ENCODE measurements at places on chromosomes 4 and X. TPM values are rescaled to one million over a fixed set of nuclear protein-coding genes. Genes with fewer than 3 reads are reported as not detected.
A peak's percentile ranks its signal among the peaks of the same experiment; 100 is the strongest.

The MAGEA8 gene
- not detected for total RNA-seq

The CDX4 gene
- not detected for total RNA-seq

The TLL1 gene
- total RNA-seq = 9.6 TPM

DNA sequence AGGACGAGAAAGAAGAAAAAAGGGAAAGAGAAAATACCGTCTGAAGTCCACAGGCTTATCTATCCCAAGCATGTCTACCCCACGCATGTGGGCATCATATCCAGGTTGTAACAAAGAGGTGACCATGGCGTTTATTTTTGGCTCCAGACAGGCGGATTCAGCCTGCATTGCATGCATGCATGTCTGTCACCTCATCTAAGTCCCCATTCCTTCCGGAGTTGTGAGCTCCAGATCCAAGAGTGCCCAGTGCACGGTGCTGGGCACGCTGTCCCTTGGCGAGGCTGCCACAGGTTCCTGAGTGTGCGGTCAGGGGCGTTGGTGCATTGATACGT is 905 bp upstream of the GALNTL6 start:
- H3K27me3 ChIP-seq = peaks cover 30% of the 10 kb centered on the region
- H3K36me3 ChIP-seq = no peaks in the 10 kb centered on the region
- H3K4me3 ChIP-seq = no peak overlapping the region
- DNase-seq = no peak
- H3K27ac ChIP-seq = no peak overlapping the region
- H3K4me1 ChIP-seq = peaks cover 2% of the 10 kb centered on the region

GRCh38 chr4:155591738-155592143 is 74.9 kb upstream of the GUCY1A1 start:
- no peak overlapping the region for H3K27ac ChIP-seq
- no peaks in the 10 kb centered on the region for H3K4me1 ChIP-seq
- no peak for DNase-seq
- no peaks in the 10 kb centered on the region for H3K27me3 ChIP-seq
- H3K36me3 ChIP-seq = no peaks in the 10 kb centered on the region

GRCh38 chrX:108064613-108065012 is 19.7 kb downstream of the VSIG1 start:
- DNase-seq = no peak
- H3K4me3 ChIP-seq = no peak overlapping the region
- no peaks in the 10 kb centered on the region for H3K4me1 ChIP-seq
- no peaks in the 10 kb centered on the region for H3K27me3 ChIP-seq
- H3K27ac ChIP-seq = no peak overlapping the region
- H3K36me3 ChIP-seq = no peaks in the 10 kb centered on the region

DNA sequence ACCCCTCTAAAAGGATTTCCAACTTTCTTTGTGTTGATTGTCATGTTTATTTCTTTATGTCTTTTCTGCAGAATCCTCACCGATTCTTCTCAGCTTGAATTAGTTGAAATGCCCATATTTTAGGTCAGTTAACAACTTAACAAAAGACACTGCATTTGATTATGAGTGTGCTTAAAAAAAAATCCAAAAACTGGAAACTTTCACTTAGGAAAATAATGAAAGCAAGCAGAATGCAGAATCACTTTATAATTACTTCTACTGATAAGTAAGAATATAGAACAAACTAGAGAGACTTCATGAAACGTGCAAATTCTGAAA is 111.0 kb upstream of the PTPN13 start:
- no peaks in the 10 kb centered on the region for H3K36me3 ChIP-seq
- DNase-seq = no peak
- no peak overlapping the region for H3K27ac ChIP-seq
- no peaks in the 10 kb centered on the region for H3K27me3 ChIP-seq

DNA sequence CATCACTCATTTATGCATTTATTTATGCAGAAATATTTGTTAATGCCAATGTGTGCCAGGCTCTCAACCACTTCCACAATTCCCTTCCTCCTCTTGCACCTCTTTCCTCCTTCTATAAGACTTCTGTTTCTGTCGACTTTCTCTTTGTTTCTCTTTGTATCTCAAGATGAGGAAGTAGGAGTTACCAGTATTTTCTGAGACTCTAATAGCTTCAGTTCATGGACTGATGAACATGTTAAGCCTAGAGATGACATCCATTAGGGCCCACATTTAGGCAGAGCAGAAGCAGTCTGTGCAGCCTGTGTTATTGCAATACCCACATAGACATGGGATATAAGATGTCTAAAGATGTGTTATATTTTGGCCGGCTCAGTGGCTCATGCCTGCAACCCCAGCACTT is 241.8 kb upstream of the SMIM31 start:
- DNase-seq = no peak
- no peaks in the 10 kb centered on the region for H3K36me3 ChIP-seq

DNA sequence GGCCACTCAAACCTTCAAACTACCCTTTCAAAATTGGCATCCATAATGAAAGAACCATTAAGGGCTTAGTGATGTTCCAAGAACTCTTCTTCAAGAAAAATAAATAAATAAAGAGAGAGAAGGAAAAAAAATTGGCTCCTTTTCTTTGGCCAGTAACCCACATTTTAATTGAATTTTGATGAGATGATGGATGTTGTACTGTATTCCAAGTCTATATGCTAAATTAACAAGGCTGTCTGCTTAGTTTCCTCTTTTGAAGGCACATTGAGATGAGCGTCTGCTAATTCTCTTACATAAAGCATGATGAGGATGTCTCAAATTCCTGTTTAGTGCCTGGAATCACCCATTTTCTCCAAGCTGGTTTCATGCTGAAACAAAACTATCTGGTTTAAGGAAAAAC is 33.4 kb downstream of the PHOX2B start:
- H3K4me3 ChIP-seq = no peak overlapping the region
- no peak overlapping the region for H3K27ac ChIP-seq
- H3K4me1 ChIP-seq = no peaks in the 10 kb centered on the region
- no peak for DNase-seq
- no peaks in the 10 kb centered on the region for H3K36me3 ChIP-seq

- no peak for DNase-seq
- H3K4me3 ChIP-seq = no peak overlapping the region
- no peak overlapping the region for H3K27ac ChIP-seq
- H3K4me1 ChIP-seq = no peaks in the 10 kb centered on the region
- no peaks in the 10 kb centered on the region for H3K36me3 ChIP-seq
- no peaks in the 10 kb centered on the region for H3K27me3 ChIP-seq
Measured at GRCh38 chr4:55318175-55319129, 27.6 kb upstream of the SRD5A3 start.

- H3K27ac ChIP-seq = no peak overlapping the region
- DNase-seq = no peak
- no peaks in the 10 kb centered on the region for H3K4me1 ChIP-seq
Measured at GRCh38 chr4:170009291-170009690, 16.9 kb downstream of the MFAP3L start.

GRCh38 chr4:122017296-122017695 is 65.4 kb upstream of the TRPC3 start:
- H3K4me3 ChIP-seq = no peak overlapping the region
- H3K27ac ChIP-seq = no peak overlapping the region
- no peaks in the 10 kb centered on the region for H3K4me1 ChIP-seq

DNA sequence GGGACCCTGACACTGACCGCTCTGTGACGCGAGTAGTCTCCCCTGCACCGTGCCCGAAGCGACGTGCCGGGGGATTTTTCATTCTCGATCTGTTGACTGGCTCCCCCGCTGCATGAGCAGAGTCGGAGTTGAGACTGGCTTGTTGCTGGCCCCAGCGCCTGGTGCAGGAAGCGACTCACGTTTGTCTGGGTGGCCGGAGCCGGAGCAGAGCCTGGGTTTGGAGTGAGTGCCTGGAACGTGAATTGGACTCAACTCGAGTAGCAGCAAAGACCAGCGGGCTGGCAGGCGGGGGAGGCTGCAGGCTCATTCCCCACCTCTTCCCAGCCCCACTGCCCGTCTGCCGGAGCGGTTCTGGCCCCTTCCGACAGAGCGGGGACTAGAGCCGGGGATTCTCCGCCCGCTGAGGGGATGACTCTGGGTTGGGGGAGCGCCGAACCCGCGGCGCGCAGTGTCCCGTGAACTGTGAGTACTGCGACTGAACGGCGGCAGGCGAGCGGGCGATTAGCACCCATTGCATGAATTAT is 554 bp downstream of the PCDH7 start:
- H3K27ac ChIP-seq = no peak overlapping the region
- DNase-seq = no peak
- peak overlapping the region; percentile 55 for H3K4me3 ChIP-seq
- no peaks in the 10 kb centered on the region for H3K36me3 ChIP-seq
- H3K4me1 ChIP-seq = peaks cover 21% of the 10 kb centered on the region

DNA sequence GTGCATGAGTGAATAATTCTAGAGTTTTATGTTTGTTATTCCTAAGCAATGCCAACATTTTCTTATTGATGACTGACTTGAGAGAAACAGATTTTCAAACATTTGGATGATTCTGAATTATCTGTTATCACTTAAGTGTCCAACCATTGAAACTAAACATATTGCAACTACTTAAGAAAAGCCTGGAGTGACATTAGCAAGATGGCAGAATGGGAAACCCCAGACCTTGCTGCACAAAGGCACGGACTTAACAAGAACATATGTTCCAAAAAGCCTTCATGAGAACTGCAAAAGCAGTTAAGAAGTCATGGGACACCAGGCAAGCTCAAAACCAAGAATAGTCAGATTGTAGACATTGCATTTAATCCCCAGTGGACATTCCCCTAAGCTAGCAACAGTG is 215.1 kb downstream of the DCHS2 start:
- H3K27ac ChIP-seq = no peak overlapping the region
- H3K27me3 ChIP-seq = no peaks in the 10 kb centered on the region
- no peaks in the 10 kb centered on the region for H3K4me1 ChIP-seq
- H3K36me3 ChIP-seq = no peaks in the 10 kb centered on the region
- DNase-seq = no peak

DNA sequence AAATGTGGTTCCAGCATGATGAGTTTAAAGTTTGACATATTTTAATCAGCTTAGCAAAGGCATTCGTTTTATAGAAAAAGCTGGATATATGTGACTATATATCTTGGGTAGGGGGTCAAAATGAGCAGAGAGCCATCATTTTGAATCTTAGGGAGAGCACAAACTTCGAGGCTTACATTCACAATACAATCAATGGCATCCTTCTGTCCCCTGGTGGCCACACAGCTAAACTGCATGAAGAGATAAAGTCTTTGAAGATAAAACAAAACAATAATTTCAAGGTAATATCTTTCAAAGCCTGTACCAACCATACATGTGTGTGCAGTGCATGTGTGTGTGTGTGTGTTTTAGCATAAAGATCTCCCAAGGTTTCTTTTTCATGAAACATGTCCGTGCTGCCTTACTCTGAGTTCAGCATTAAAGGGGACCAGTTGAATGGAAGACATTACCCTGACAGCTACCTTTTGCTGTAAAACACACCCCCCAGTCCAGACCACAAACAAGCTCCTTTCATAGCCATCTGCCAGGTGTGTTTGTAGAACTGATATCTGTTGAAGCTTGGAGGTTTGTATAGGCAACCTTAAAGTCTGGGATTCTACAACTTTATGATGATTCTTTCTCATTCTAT is 22.0 kb downstream of the DYNLT3 start:
- no peaks in the 10 kb centered on the region for H3K27me3 ChIP-seq
- no peak overlapping the region for H3K4me3 ChIP-seq
- no peak overlapping the region for H3K27ac ChIP-seq
- DNase-seq = no peak

- H3K27me3 ChIP-seq = no peaks in the 10 kb centered on the region
- no peaks in the 10 kb centered on the region for H3K4me1 ChIP-seq
- DNase-seq = no peak
- H3K36me3 ChIP-seq = no peaks in the 10 kb centered on the region
Measured at GRCh38 chr4:79588679-79589078, 180.7 kb upstream of the GK2 start.

- no peaks in the 10 kb centered on the region for H3K4me1 ChIP-seq
- H3K27me3 ChIP-seq = no peaks in the 10 kb centered on the region
- no peak for DNase-seq
- H3K27ac ChIP-seq = no peak overlapping the region
- H3K36me3 ChIP-seq = no peaks in the 10 kb centered on the region
Measured at GRCh38 chr4:172631832-172632231, 536.8 kb upstream of the GALNT7 start.

- H3K27ac ChIP-seq = peak overlapping the region; percentile 55
- H3K27me3 ChIP-seq = no peaks in the 10 kb centered on the region
- peak; percentile 58 for DNase-seq
- no peaks in the 10 kb centered on the region for H3K4me1 ChIP-seq
Measured at GRCh38 chrX:109839694-109840567, 106.9 kb upstream of the ACSL4 start.

- no peak overlapping the region for H3K27ac ChIP-seq
- H3K4me3 ChIP-seq = no peak overlapping the region
- no peak for DNase-seq
- no peaks in the 10 kb centered on the region for H3K4me1 ChIP-seq
- H3K27me3 ChIP-seq = no peaks in the 10 kb centered on the region
Measured at GRCh38 chr4:141849778-141850177, 213.4 kb downstream of the IL15 start.

GRCh38 chrX:84046403-84046984 is 141.5 kb downstream of the RPS6KA6 start:
- H3K4me3 ChIP-seq = no peak overlapping the region
- H3K27me3 ChIP-seq = no peaks in the 10 kb centered on the region
- no peak overlapping the region for H3K27ac ChIP-seq
- no peaks in the 10 kb centered on the region for H3K4me1 ChIP-seq
- no peaks in the 10 kb centered on the region for H3K36me3 ChIP-seq

Measured in upper lobe of right lung (tissue), 1 donor.